ENCODE measurements at places on chromosomes 6 and 20.

- no peak for DNase-seq
Measured at GRCh38 chr6:16840725-16841124, 79.5 kb upstream of the ATXN1 start.

GRCh38 chr6:169752074-169752623, 727 bp downstream of the ERMARD start:
- DNase-seq: peak; percentile 4

GRCh38 chr6:134875367-134875766, 74.5 kb downstream of the ALDH8A1 start:
- DNase-seq: no peak

- DNase-seq: no peak
Measured at GRCh38 chr6:31651602-31652191, 764 bp downstream of the BAG6 start.

DNA sequence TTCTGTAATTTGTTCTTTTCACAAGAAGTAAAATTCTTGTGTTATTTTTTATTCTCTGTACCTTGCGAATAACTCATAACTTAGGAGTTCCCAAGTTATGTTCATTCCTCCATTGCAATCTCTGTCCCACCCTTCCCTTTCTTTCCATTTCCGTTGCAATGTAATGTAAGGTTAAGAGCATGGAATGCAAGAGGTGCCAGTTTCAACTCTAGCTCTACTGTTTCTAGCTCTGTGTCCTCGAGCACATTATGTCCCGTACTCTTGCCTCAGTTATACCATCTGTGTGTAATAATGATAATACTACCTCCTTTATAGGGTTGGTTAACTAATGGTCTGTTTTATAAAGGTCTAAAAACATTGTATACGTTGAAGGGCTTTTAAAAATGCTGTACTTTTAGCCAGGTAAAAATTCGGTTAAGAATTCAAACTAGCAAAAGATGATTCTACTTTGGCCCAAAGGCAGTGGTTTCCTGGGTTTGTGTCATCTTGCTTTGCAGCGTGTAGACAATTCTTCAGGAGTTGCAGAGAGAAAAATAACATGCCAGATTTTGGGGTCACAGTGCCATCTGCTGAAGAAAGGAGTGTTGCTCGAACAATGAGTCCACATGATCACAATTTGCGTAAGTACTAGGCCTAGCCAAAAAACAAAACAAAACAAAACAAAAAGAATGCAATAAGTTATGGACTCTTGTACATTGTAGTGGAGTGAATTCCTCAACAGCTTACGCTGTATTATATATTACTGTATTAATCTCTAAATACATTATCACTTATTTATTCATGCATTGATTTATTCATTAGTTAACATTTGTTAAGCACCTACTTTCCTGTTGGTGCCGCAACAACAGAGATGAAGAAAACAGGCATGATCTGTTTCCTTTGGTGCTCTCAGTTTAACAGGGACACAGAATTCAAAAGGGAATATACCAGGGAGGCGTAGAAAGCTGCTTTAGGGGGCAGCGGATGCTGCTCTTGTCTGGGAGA, 10.0 kb upstream of the PFDN4 start:
- DNase-seq: no peak

DNA sequence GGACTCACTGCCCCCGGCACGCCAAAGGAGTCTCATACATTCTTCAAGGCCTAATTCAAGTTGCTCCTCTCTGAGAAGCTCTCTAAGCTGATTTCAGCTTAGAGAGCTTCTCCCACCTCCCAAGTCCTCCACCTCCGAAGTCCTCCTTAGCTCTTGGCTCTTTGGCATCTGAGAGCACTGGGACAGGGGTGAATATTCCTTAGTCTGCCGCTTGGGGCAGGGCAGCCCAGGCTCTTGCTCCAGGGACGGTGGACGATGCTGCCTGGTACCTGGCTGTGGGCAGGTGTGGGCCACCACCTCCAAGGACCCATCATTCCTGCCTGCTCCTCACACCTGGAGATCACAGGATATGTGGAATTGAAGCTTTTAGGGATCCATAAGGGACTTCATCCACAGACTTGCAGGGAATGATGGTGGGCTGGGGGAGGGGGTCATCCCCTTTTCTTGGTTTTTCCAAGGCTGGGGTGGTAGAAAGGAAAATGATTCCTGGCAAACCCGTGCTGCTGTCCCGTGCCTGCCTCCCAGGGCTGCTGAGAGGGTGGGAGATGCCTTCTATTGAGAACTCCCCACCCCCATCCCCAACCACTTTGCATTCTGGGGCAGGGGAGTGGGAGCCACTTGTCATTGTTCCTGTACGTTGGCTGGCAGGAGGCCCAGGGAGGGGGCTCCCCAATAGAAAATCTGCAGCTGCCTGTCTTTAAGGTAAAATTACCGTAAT, 57.4 kb downstream of the ARHGAP40 start:
- no peak for DNase-seq

DNA sequence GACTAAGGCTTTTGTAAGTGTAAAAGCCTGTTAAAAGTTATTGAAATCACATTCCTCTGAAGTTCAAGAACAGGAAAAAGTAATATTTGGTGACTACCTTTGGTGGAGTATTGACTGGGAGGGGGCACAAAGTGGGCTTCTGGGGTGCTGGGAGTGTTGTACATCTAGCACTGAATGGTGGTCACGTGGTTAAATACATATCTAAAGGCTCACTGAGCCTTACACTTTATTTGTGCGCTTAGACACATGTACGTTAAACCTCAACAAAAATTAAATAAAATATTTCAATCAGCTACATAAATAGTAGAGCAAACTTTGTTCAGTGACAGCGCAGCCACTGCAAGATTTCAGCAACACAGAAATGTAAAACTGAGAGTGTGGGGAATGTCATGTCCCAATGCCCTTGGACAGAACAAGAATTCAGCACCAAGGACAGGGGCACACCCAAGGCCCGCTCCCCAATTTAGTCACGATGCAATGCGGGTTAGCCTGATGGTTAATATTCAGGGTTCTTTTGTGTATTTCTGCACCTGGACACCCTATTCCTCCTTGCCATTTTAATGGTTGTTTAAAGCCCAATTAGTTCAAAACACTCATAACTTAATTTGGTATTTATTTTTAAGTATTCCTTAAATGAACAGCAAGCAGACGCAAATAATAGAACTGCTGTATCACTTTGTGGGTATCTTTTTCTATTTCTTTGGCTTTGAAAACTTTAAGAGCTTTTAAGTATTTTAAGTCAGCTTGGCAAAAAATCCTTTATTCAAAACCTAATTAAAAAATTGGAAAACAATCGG, 37.4 kb downstream of the ANGPT4 start:
- peak; percentile 74 for DNase-seq

Measured in neuronal stem cell (in vitro differentiated cells).